CD4-positive, alpha-beta T cell treated with Interleukin-4 for 4 hours (primary cell): ENCODE measurements at places on chromosomes 6 and 20.

DNA sequence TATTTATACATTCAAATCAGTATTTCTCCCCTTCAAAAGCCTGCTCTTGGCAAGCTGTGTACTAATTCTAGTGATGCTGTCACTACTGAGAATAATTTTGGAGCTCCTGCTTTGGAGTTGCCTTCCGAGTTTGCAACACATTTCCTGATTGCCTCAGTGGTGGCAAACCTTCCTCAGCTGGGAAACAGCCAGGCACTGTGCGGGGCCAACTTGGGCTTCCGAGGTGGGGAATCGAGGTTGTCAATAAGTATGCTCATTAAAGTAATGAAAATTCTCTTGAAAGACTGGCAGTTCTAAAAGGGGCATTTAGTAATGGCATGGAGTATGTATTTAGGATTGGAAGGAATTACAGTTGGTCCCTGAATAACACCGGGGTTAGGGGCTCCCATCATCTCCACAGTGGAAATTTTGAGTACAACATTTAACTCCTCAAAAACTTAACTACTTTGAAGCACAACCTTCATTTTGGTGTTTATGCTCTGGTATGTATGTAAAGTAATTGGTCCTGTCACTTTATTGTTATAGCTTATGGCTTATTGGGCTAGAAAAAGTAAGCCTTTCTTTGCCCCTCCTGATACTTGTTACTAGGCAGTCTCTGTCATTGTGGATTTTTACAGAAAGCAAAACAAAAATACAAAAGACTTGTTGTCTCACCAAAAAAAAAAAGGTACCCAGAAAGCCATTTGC lies 2.7 kb downstream of the PAQR8 start:
- no peak for DNase-seq

GRCh38 chr6:3277851-3278416 lies 19.2 kb downstream of the PSMG4 start:
- DNase-seq, result no peak

DNA sequence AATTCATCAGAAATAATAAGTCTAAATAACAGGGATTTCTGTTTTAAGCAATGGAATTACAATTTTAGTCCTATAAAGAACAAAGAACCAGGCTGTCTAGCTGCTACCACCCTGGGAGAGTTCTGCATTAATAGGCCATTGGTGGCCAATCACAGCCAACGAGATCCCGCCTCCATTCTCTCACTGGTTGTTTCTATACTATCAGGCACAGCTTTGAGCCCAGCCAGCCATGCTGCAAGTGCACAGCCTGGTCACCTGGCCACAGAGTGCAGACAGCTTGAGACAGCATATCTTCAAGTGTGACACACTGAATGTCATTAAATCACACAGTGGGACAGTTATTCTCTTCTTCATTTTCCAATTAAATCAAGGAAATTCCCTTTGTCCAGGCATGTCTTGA lies 16.1 kb upstream of the RAB22A start:
- DNase-seq, result no peak

DNA sequence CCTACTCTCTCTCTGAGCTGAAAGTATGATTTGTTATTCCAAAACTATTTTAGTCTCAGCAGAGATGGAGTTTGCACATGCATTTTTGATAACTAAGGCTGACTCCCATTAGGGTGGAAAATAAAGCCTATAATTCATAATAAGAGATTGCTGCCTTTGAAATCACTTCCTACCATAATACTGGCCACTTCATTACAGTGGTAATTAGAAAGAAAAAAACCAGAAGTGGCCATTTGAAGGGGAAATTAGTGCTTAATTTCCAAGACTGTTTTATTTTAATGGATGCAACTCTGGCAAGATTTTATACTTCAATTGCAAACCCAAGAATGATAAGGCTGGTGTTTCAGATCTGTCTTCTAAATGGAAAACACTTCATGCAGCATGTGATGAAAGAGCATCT lies 43.4 kb downstream of the SLC35B3 start:
- no peak for DNase-seq

DNA sequence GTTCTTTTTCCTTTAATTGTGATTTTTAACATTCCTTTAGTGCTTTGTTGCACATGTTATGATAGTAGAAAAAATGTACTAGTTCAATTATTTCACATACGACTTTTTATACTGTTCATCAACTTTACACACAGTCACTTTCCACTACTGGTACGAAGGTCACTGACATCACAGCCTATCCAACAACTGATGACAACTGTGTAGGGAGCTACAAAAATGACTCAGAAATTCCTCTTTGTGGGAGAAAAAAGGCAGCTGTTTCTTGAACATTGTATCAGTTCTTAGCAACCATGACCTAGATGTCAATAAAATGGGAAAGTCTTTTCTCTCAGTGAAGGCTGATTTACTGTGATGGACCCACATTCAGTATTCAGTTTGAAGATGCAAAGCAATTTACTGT lies 7.0 kb upstream of the ID4 start:
- DNase-seq, result no peak

- peak; percentile 70 for DNase-seq
Observed at GRCh38 chr6:159941286-159942113, 27.4 kb upstream of the IGF2R start.

DNA sequence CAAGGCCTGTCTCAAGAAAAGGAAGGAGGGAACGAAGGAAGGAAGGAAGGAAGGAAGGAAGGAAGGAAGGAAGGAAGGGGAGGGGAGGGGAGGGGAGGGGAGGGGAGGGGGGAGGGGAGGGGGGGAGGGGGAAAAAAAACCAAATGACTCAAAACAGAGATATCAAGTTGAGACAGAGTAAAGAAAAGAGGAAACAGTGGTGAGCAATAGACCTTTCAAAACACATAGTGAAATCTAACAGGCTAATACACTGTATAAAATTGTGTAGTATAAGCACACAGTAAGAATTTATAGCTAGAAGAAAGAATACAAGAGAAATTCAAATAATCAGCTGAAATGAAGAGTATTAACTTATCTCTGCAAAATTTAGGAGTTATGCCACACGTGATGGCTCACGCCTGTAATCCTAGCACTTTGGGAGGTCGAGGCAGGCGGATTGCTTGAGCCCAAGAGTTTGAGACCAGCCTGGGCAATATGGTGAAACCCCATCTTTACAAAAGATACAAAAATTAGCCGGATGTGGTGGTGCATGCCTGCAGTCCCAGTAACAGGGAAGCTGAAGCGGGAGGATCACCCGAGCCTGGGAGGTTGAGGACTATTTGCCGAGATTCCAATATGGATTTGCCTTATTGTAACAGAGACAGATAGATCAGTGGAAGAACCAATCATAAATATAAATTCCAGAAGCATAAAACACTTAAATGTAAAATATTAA lies 123.2 kb downstream of the PRND start:
- DNase-seq, result no peak

DNA sequence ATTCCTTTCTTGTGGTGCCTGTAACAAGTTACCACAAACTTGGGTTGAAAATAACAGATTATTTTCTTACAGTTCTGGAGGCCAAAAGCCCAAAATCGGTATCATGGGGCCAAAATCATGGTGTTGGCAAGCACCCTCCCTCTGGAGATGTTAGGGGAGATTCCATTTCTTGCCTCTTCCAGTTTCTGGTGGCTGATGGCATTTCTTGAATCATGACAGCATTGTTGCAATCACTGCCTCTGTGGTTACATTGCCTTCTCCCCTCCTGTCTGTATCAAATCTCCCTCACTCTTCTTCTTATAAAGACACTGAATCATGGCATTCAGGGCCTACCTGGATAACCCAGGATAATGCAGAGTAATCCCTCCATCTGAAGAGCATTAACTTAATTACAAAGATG lies 17.9 kb upstream of the TENT5A start:
- DNase-seq, result no peak

DNA sequence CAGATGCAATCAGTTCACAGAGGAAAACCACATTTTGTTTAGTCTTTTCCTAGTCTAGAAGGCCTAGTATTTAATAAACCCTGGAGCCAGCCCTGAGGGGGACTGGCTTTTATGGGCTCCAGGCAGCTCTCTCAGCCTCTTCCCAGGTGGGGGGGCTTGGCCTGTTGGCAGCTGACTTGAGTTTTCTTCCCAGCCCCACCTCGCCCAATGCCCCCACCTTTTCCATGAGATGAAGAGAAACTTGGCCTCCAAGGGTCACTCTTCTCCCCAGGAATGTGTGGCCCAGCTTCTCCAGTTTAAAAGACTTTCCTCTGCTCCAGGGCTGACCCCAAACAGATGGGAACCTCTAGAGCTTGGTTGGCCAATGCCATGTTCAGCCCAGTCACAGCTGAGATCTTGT lies 196.1 kb downstream of the BMP7 start:
- DNase-seq, result no peak

DNA sequence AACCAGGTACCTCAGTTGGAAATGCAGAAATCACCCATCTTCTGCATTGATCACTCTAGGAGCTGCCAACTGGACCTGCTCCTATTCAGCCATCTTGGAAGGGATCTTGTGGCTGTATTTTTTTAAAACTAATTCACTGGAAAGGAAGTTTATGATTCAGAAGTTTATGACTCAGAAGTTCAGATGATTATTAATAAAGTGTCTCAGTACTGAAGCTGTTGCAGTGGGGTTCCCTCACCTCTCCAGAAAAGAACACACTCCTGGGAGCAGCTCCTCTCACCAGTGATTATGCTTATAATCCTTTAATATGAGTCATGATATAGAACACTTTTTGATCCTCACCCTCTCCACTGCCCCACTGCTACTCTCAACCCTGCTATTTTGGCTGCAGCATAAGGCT lies 291.2 kb upstream of the HS3ST5 start:
- DNase-seq, result no peak

- no peak for DNase-seq
Observed at GRCh38 chr6:66226109-66226508, 519.1 kb upstream of the EYS start.

GRCh38 chr20:10194166-10194565 lies 24.5 kb upstream of the SNAP25 start:
- no peak for DNase-seq

DNA sequence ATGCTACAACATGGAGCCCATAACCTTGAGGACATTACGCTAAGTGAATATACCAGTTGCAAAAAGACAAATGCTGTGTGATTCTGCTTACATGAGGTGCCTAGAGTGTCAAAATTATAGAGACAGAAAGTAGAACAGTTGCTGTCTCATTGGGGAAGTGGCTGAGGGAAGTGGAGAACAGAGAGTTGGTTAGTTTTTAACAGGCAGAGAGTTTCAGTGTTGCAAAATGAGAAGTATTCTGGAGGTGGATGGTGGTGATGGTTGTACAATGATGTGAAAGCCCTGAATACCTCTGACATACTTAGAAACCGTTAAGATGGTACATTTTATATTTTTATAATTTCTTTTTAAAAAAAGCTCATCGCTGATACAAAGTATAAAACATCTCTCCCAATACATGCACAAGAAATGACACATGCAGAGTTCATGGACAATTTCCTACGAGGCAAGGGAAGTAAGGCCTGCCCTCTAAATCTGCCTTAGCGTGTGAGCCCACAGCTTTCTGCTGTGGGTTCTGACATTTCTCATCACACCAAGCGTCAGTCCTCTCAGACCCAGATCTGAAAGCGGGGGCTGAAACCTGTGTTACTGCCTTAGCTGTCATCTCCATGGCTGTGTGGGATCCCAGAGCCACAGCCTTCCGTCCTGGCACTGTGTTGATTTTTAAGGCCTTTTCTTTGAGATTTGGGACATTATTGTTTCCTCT lies 126.0 kb downstream of the RNASET2 start:
- DNase-seq, result peak; percentile 7

- no peak for DNase-seq
Observed at GRCh38 chr6:74439123-74439811, 743.3 kb downstream of the CD109 start.

DNA sequence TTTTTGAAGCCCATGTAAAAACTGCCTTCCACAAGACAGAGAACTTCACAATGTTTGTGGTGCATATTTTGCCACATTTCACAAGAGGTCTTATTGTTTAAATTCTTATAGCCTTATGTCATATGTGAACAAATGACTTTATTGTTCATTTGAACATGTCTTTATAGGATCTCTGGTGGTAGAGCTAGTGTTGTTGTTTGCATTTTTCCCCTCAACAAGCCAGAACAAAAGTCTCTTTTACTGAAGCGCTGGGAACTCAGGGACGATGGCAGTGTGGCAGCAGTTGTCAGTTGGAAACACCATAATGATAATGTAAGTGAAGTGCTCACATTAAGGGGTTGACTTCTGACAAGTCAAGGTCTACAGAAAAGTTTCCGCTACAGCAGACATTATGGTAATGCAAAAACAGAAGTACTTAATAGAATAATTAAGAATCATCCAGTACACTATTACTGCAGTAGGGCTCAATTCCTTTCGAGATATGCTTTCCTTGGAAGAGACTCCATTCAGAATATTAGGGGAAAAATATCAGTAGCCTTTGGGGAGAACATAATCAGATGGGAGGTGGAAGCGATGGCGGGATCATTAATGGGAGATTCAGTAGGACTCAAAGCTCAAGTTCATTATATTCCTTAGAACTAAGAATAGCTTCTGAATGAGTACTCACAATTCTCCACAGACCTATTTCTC lies 180.0 kb downstream of the GJA10 start:
- no peak for DNase-seq

- no peak for DNase-seq
Observed at GRCh38 chr6:2063547-2063946, 181.9 kb downstream of the GMDS start.

- no peak for DNase-seq
Observed at GRCh38 chr20:17560344-17561074, 9.4 kb upstream of the DSTN start.

DNA sequence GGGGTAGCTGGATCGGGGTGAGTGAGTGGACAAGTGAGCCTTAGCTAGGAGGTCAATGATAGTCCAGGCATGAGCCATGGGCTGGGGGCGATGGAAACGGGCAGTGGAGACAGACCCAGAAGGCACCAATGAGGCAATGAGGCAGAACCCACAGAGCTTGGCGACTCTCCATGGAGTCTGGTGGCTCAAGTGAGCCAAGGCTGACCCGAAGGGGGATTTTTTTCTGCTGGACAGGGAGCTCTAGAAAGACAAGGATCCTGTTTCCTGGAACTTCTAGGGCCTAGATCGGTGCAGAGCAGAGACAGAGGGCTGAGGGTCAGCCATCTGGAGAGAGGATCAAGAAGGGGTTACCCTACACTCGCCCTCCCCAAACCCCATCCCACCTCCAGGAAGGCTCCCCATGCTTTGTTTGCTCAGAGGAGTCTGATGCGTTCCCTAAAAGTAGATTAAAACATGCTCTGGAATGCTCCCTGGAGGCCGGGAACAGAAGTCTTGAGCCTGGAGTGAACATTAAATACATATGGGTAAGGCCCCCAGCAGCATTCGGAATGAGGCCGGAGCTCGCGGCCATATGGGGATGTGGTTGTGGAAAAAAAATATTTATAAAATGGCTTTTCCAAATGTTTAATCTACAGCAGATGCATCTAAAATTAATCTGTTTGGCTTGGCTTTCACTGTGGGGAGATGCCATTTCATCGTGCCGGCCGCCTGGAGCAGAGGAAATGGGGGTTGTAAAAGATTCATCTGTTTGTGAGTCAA lies 237.8 kb upstream of the PMEPA1 start:
- DNase-seq, result no peak

- no peak for DNase-seq
Observed at GRCh38 chr6:35034411-35035191, 106.5 kb downstream of the TCP11 start.
